Stimulated activated CD8-positive, alpha-beta memory T cell treated with anti-CD3 and anti-CD28 coated beads, Interleukin-7, amount 100 ng/mL, for 48 hours (primary cell): ENCODE measurements at places on chromosomes 3 and 15.

DNA sequence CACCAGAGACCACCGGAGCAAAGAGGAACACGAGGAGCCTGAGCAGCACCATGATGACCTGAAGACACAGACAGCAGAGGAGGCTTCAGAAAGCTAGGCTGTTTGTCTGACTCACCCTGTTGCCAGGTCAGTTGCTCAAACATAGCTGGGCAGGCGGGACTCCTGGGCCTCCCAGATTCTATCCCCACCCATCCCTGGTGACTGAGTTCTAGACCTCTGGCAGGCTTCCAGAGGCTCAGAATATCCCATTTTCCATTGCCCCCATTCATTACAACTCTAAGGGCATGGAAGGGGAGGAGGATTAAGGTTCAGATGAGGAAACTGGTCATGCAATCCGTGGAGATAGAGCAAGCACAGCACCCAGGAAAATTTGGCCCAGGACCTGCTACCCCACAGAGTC, at the start of gene CDHR4:
Gene CDHR4, minus strand, starts transcription at position 113 of the 400 bp plus-strand sequence. Its CDS starts 61 bp downstream, at position 52.
- no peak for DNase-seq

GRCh38 chr3:119676020-119676419, 1.2 kb downstream of the COX17 start:
- DNase-seq, result no peak

- DNase-seq, result no peak
Measured at GRCh38 chr3:197798863-197799262, 7.8 kb downstream of the LRCH3 start.

- DNase-seq, result no peak
Measured at GRCh38 chr3:146342989-146343388, 92.1 kb upstream of the PLSCR4 start.
